ENCODE measurements at places on chromosomes 3 and 15.

DNA sequence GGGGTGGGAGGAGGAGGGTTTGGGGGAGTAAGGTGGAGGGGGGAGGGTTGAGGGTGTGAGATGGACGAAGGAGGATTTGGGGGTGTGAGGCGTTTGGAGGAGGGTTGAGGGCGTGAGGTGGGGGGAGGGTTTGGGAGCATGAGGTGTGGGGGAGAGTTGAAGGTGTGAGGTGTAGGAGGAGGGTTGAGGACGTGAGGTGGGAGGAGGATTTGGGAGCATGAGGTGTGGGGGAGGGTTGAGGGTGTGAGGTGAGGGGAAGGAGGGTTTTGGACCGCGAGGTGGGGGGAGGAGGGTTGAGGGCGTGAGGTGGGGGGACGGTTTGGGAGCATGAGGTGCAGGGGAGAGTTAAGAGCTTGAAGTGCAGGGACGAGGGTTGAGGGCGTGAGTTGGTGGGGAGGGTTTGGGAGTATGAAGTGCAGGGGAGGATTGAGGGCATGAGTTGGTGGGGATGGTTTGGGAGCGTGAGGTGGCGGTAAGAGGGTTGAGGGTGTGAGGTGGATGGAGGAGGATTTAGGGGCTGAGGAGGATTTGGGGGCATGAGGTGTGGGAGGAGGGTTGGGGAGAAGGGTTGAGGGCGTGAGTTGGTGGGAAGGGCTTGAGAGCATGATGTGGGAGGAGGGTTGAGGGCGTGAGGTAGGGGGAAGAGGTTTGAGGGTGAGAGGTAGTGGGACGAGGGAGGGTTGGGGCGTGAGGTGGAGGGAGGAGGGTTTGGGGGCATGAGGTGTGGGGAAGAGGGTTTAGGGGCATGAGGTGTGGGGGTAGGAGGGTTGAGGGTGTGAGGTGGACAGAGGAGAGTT, 1.2 kb downstream of the MLF1 start:
- no peak for DNase-seq

GRCh38 chr3:177529716-177530335, 332.5 kb upstream of the TBL1XR1 start:
- no peak for DNase-seq

DNA sequence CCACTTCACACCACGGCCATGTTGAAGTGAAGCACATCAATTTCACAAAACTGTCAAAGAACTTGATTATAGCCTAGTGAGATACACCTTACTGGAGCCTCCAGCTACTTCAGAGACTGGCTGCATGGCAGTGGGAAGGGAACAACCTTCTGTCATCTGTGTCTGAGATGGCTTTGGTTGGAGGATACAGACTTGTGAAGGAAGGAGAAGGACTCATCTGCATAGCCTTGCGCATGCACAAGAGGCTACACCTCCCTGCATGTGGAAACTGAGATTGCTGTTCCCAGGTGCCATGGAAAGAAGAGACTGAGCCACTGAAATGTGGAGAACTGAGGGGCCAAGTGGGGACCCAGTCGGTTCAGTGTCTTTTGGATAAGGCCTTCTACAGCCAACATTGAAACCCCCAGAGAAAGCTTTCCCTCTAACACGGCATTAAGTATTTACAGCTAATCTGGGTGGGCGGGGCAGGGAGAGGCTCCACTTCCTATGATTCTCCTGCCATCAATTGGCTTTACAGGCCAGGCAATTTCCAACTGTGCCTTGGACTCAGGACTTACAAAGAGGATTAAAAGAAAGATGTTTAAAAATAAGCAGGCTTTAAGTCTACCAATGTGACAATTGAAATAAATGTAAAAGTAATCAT, 58.8 kb downstream of the IL16 start:
- DNase-seq, result no peak

- no peak for DNase-seq
Observed at GRCh38 chr3:194137008-194137505, 1.1 kb downstream of the HES1 start.

GRCh38 chr3:184391266-184391665, 11.4 kb downstream of the CHRD start:
- no peak for DNase-seq

GRCh38 chr3:159629329-159630084, 359.1 kb upstream of the IL12A start:
- DNase-seq, result no peak

GRCh38 chr3:11445883-11446282, 173.7 kb downstream of the ATG7 start:
- no peak for DNase-seq

- DNase-seq, result no peak
Observed at GRCh38 chr3:58307639-58308215, 1.4 kb downstream of the HTD2 start.
